ENCODE measurements at places on chromosomes 2 and 18.
A peak's percentile ranks its signal among the peaks of the same experiment; 100 is the strongest.

- no peak for DNase-seq
Observed at GRCh38 chr2:226497146-226497909, 302.3 kb downstream of the IRS1 start.

GRCh38 chr2:146817613-146818012 is 1027.2 kb upstream of the ACVR2A start:
- no peak for DNase-seq

DNA sequence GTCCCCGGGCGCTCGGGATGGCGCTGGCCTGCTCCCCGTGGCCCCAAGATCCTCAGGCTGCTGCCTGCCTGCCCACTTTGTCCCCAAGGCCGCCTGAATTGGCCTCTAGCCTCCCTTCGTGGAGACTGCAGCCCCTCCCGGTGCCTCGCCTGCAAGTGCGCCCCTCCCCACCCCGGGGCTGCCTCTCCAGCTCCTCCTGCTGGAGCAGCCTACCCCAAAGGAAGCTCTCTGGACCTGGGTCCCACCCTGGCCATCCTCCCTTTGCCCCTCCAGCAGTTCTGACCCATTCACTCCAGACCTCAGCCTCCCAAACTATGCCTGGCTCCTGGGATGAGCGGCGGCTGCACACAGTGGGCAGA is 6.2 kb downstream of the ESPNL start:
- no peak for DNase-seq

DNA sequence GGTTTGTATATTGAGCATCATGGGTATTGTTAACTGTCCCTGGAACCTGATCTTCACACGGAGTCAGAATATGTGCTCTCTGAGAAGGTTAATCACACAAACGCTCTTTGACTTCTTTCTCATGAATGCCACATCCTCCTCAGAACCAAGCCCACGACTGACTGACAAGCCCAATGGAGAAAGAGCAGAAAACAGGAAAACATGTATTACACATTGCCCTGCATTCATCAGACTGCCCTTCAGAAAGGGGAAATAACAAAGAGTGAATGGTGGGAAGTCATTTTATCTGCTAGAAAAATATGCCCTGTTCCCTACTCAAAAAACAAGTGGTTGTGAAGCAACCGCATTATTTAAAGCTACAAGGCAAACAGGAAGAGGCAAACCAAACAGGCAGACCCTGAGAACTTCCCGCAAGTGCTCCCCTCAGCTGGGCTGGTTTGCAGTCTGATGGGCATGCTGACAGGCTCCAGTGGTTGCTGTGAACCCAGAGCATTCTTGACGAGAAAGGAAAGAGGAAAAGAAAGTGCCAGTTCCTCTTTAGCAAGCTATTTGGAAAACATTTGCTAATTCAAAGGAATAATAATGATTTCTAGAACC is 172.9 kb upstream of the SETBP1 start:
- peak; percentile 86 for DNase-seq

- DNase-seq = peak; percentile 63
Observed at GRCh38 chr18:35030277-35030989, 10.8 kb upstream of the MAPRE2 start.

DNA sequence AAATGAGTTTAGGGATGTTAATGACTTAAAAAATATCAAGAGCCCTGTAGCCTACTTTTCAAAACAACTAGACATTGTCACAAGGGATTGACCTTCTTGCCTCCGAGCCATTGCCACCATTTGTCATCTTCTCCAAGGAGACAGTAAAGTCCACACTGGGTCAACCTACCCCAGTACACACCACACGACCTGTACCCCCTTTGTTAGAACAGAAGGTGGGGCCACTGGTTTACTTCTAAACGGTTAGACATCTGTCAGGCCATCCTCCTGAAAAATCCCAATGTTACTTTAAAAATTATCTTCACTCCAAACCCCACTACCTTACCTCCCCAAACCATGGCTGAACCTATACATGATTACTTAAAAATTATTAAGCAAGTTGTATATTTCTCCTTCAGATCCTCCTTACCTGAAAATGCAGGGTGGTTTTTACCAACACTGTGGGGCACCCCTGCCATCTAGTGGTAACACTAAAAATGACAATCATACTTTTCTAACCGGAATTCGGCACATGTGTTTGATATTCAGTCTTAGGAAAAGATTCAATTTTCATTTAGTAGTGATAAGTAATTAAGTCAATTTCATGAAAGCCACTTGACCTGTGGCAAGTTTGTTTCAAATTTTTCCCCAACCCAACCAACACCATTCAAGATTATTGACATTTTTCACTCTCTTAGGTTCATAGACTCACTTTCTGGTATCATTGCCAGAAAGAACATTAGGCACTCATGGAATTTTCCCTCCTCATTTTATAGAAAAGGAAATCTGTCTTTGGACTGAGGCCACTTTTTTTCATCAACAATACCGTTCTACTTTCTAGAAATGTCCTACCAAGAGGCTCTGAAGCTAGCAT is 265.3 kb upstream of the PKDCC start:
- peak; percentile 54 for DNase-seq

GRCh38 chr2:12897181-12897580 is 180.4 kb downstream of the TRIB2 start:
- DNase-seq = peak; percentile 8

GRCh38 chr18:70044632-70045031 is 97.0 kb upstream of the CD226 start:
- DNase-seq = no peak

DNA sequence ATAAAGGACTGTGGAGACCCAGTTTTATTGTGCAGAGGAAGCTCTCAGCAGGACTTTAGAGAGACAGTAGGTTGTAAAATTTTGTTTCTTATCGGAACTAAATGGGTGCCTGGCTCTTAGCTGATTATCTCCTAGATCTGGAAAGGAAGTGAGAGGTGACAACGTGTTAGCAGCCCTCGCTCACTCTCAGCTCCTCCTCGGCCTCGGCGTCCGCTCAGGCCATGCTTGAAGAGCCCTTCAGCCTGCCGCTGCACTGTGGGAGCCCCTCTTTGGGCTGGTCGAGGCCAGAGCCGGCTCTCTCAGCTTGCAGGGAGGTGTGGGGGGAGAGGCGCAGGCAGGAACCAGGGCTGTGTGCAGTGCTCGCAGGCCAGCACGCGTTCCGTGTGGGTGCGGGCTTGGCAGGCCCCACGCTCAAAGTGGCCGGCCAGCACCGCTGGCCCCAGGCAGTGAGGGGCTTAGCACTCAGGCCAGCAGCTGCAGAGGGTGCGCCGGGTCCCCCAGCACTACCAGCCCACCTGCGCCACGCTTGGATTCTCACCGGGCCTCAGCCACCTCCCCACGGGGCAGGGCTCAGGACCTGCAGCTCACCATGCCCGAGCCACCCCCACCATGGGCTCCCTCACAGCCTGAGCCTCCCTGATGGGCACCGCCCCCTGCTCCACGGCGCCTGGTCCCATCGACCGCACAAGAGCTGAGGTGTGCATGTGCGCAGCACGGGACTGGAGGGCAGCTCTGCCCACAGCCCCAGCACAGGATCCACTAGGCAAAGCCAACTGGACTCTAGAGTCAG is 4.6 kb upstream of the MFF start:
- DNase-seq = no peak

DNA sequence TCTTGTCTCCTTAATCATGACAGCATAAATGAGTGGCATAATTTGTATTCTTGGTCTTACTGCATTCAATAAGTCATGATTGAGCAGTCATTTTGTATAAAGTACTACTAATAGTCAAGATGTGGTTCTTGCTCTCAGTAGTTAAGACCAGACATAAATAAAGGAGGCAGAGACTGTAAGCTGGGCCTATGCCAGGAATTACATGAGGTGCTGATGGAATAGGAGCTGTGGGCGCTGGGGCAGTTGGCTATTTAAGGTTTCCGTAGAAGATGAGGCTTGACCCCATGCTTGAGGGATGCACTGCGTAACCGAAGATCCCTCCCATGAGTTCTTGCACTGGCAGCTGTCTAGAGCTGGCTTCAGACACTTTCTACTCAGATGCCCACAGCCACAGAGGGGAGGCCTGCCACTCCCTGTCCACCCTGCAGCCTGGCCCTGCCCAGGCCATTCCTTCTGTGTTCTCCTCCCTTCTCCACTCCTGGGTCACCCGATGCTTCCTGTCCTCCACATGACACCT is 150.9 kb upstream of the REV1 start:
- no peak for DNase-seq

Measured in DND-41 (cell line).